ENCODE measurements at places on chromosomes 2 and 18.

DNA sequence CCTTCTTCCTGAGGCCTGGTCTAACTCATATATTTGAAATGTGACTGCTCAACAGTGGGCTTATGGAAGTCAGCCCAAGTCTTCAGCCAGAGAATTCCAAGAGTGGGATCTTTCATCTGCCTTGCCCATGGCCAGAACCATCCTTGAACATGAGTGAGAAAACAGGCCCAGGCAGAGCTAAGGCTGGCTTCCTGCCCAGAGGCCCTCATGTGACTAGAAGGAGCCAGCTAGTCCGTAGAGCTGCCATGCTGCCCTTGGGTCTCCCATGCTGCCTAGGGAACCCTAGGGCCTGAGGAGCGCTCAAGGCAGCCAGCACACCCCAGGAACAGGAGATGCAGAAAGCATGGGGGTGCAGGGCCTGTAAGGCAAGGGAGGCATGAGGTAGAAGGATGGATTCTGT lies 203.6 kb downstream of the FHOD3 start:
- no peak for DNase-seq

- DNase-seq, result no peak
These were observed 6.0 kb downstream of the RPIA start for GRCh38 chr2:88697370-88698026.

DNA sequence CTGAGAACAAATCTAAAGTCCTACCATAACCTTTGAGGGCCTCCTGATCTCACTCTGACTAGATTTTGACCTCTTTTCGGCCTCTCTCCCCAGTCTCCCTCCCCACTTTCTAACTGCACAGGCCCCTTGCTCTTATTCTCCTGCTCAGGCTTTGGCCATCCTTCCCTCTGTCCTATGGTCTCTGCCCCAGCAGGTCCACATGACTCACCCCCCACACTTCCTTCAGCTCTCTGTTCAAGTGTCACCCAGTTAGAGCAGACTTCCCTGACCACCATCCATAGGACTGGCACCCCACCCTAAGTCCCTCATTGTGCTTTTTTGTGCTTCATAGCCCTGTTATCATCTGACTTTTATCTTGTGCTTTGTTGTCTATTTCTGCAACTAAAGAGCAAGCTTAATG lies 41.2 kb upstream of the NT5C1B start:
- DNase-seq, result peak; percentile 14

DNA sequence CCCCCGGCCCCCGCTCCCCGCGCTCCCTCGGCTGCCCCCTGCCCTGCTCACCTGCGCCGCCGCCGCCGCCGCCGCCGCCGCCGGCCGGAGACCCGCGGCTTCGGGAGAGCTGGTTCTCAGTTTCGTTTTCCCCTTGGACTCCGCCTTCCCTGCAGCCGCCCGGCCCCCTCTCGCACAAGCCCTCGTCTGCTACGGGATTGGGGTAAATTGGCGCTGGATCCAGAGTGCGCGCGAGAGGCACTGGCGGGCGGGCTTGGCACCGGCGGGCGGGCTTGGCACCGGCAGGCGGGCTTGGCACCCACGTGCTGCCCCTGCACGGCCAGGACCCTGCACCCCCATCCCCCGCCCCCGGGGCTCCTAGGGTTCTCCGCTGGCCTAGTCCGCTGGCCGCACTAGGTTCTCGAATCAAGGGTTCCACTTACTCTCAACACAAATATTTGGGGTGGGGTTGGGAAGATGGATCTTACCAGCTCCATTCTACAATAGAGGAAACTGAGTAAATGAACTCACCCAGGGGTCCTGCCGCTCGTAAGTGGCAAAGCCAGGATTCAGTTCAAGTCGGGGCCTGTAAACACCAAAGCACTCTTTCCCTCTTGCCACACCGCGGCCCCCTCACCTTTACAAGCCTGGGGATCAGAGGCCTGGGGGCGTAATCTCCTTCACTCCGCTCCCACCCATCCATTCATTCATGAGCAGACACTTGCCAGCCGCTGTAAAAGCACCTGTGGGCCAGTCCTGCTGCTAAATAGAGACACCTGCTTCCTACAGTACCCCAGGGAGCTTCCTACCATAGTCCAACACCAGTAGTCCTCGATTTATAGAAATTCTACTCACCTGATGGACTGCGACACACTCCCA lies at the start of gene EIF2AK2:
Gene EIF2AK2, minus strand, starts transcription at position 124 of the 858 bp plus-strand sequence. CDS start 9,174 bp downstream, outside the sequence.
- DNase-seq, result peak; percentile 84

- DNase-seq, result peak; percentile 98
These were observed 31.8 kb downstream of the CYRIA start for GRCh38 chr2:16633621-16634430.

- no peak for DNase-seq
These were observed 114.3 kb downstream of the ARHGEF4 start for GRCh38 chr2:130951018-130951417.
